ENCODE measurements at places on chromosomes 5 and 9.

- DNase-seq, result no peak
Measured at GRCh38 chr9:4010309-4010708, 289.6 kb downstream of the GLIS3 start.

DNA sequence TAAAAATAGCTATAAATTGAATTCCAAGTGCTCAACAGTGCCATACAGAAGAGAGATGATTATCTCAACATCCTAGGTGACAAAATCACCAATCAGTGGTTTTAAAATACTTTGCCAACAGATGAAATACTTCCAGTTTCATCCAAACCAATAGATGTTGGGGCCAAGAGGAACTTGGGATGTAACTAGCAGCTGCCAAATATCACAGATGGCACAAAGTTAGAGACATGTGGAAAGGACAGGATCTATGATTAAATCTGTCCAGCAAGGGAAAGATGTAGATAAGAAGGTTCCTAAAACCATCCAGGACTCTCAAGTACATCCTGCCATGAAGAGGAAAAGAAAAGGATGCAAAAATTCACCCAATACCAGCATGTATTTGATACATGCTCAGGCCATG is 23.8 kb downstream of the TRPM3 start:
- no peak for DNase-seq

DNA sequence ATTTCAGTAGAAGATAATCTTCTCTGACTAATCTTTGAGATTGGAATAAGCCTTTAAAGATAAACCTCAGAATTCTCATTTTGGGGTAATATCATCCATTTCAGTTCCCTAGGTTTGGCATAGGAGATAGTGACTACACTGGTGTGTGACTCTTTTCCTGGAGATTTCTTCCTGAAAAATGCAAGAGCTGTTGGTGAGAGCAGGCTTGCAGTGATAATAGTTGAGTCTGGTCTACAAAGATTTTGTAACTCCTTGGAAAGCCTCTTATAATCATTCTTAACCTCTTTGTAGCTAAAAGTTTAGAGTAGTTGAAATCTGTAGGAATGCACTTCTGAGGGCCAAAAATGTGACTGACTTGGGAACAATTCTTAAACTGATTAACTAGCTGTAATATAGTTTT is 23.4 kb downstream of the RANBP17 start:
- DNase-seq, result no peak

GRCh38 chr5:125537661-125538060 is 791.2 kb upstream of the ZNF608 start:
- no peak for DNase-seq

DNA sequence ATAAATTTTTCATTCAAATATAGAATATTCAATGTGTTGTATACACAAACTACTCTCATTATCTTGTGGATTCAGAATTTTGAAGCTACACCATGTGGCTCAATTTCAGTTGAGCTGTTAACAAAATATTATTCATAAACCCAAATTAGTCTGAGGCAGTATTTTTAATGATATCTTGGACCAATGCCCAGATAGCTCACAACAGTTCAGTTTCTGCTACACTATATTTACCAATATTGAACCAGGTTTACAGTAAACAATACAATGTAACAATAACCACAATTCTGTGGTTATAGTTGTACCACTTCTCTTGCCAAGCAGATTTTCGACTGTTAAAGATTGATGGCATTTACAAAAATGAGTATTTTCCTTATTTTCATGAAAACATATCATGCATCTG is 99.9 kb downstream of the SSBP2 start:
- no peak for DNase-seq

DNA sequence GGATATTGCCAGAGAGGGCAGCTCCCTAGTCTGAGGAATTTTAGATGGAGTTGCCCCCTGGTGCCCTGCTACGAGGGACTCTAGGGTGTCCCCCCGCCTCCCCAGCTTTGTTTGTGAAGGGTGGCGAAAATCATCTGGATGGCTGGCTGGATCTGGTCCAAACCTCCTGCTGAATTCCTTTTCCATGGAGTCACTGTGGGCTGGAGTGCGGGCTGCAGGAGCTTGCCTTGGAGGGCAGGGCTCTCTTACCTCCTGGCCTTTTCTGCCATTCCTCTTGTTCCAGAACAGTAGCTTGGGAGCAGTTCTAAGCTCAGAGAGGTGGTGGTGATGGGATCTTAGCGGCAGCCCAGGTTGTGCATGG is 2.1 kb downstream of the SYNPO start:
- DNase-seq, result no peak

DNA sequence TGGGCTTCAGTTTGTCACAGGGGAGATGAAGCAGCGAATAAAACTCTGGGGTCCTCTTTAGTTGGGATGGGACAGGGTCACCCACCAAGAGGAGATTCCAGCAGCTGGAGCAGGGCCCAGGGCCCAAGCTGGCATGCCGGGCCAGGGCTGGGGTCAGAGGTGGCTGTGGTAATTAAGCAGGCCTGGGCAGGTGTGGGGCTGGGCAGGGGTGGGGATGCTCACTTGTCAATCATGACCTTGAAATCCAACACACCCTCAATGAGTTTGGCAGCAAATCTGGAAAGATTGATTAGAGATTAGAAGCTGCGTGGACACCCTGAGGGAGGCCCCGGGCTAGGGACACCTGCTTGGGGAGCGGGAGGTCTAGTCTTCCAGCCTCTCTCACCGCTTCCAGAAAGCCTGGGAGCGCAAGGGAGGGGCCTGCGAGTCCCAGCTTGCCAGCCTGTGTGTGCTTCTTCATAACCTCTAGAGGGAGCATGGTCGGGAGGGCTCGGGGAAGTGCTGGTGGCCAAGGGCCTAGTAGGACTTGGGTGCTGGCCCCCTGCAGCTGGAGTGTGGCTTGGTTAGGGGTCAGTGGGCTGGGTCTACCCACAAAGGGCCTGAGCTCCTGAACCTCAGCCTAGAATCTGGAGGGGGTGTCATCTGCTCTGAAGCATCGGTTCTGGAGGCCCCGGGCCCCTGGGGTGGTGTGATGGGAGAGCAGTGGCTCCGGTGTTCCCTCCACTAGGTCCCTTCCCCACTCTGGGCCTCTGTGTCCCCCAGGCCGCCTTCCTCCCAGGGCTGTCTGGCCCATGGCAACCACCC is 7.6 kb downstream of the CRAT start:
- DNase-seq, result no peak

DNA sequence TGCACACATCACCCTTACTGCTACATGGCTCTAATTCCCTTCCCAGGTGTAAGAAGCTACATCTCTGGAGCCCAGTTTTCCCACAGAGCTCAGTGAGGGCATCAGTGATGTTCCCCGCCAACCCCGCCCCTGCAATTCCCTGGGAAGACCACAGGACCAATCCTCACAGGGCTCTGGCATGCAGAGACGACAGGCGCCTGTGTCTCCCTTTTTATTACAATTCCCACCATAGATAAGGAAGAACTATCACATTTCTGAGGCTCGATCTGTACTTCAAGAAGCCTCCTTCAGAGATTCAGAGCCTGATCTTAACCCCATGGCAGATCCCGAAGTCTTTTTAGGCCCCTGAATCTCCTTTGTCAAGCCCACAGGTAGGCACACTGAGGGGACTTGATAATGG is at the start of gene OR1L6:
TSS of gene OR1L6 (plus strand) at position 301 of the 400 bp plus-strand sequence. CDS start 7,545 bp downstream, outside the sequence.
- no peak for DNase-seq

DNA sequence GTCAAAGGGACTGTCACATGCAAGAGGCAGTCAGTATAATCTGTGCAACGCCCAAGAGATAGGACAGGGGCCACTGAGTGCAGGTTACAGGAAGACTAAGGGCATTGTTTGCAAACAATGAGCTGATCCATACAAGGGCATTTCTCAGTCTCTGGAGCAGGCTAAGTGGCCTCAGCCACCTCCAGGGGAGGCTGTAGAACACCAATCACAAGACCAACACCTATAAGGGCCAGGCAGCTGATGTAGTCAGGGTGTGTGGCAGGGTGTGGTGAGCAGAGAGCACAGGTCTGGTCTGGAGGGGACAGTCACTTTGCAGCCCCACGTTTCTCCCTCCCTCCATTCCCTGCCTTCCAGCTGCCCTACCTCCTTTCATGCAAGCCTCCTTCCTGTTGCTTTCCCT is 83.2 kb upstream of the ADRA1B start:
- DNase-seq, result no peak

DNA sequence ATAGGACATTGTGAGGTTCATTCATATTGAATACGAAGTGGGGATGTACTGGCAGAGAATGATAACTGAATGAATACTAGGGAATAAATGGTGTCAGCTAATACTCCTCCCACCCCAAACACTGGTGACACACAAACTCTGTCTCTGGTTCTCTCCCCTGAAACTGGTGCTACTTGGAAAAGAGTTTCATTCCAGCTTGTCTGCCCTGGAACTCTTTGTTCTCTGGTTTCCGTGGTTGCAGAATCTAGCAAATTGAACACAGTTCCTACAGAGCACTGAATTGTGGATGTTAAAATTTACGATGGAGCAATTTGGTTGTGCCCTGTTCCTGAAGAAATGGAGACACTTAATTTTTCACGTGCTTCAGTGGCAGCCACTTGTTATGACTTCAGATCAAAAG is 181.7 kb downstream of the KCTD16 start:
- no peak for DNase-seq

DNA sequence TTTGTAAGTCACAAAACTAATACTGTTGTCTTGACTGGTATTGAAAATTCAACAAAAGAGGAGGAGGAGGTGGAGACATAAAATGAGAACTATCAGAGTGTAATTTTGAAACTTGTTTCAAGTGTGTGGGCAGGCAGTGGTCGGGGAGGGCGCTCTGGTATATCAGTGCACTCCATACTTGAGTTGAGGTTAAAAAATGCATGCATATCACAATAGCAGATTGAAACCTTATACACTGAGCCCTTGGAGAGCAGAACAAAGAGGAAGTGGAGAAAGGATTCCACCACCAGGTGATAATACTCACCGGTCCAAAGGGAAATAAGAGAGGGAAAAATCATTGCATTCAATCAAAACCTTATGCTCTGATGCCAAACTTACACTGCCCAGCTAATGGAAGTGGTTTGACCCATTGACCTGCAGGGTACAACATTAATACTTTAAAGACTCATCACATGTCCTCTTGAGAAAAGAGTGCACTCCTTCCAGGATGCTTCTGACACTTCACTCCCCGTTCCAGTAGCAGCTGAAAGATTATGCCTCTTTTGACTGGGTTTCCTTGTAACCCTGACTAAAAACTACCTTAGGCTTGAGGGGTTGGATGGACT is 79.5 kb upstream of the FAM169A start:
- no peak for DNase-seq

DNA sequence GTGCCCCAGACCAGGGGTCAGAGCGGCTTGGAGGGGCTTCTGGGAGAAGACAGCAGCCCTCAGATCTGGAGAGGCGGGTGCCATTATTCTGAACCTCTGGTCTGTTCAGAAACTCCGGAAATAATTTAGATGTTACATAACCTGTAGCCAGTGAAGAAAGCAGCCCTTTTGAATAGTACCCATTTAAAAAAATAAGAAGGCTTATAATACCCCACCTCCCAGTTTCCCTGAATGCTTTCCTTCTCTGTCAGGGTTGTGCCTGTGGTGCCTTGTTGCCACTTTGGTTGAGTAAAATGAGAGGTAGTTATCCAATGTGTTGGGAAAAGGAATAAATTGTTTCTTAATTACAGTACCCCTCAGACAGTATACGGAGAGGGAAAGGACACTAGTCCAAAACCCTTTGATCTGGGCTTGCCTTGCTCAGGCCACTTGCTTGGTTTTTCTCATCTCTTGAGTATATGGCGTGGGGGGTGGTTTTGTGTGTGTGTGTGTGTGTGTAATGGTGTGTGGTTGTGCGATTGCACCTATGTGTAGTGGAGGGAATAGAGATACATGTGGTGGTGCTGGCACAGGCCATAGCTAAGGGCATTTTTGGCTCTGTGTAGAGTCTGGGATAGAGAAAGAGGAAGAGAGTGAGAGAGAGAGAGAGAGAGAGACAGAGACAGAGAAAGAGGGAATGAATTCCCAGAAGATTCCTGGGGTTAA is 59.1 kb upstream of the TLR4 start:
- DNase-seq, result no peak

DNA sequence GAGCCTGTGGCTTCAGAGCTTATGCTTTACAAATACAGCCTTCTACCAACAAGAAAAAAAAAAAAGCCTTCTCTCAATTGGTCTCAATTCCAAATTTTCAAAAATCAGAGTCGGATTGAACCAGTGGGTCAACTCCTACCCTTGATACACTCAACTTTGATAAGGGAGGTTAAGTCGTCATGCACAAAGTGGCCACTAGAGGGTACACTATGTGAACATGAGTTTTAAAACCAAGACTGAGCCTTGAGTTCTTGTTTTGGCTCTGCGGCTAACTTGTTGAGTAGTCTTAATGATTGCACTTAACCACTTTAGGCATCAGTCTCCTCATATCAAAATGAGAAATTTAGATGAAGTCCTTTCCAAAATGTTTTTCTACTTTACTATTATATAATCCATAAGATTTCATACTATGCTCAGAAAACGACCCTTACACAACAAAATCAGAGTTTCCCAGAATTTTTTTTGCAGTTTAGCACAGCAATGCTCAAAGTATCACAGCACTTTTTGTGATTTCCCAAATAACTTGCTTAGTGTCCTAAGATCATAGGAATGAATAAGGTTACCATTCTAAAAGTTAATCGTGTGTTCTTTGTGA is 92.9 kb upstream of the MTAP start:
- peak; percentile 56 for DNase-seq

- DNase-seq, result peak; percentile 41
Measured at GRCh38 chr9:34463098-34463900, 4.7 kb downstream of the DNAI1 start.

DNA sequence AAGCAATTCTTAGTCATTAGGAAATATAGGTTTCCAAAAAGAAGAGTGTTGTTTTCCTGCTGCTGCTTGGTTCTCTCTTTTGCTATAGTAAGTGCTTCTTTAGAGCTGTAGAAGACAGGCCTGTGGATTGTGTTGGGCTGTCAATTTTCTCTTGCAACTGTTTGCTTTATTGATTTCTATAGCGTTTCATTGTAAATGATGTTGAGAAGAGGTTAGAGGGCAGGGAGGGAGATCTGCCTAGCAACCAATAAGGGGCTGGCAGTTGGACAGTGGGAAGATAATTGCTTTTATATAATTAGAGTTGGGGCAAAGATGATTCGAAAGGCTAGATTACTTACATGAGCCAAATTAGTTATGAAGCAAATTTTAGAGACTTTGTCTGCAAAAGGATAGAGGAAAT is 11.1 kb downstream of the UNC13B start:
- DNase-seq, result no peak

GRCh38 chr5:28580616-28581015 is 1542.2 kb upstream of the CDH9 start:
- DNase-seq, result no peak

DNA sequence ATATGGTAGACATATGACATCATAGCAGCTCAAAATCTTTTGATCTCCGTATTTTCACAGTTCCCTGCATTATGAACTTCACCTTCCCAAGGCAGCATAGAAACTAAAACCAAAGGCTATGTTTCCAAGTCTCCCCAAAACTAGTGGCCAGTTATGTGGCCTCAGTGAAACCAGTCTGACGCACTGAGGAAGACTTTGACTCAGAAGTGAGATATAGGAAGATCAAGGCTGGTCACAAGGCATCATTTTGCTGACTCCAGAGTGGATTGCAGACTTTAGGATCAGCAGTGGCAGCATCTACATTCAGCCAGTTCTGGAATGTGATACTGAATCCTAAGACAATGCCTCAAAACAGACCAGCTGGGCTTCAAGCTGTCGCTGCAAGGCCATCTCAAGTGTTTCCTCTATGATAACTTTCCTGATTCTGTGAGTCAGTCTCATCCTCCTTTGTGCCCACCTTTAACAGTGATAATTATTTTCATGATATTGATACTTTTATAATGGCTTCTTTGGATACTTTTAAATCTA is 34.4 kb upstream of the ELL2 start:
- no peak for DNase-seq

All from stimulated activated CD8-positive, alpha-beta memory T cell treated with anti-CD3 and anti-CD28 coated beads, Interleukin-7, amount 100 ng/mL, for 24 hours (primary cell).